Activated T-cell treated with anti-CD3 and anti-CD28 coated beads, Interleukin-2, amount 50 U/mL, for 72 hours (primary cell): ENCODE measurements at places on chromosomes 2 and 18. TPM values are rescaled to one million over a fixed set of nuclear protein-coding genes. Genes with fewer than 3 reads are reported as not detected.
A peak's percentile ranks its signal among the peaks of the same experiment; 100 is the strongest.

- H3K27ac ChIP-seq: no peak overlapping the region
- H3K36me3 ChIP-seq: no peaks in the 10 kb centered on the region
- H3K4me1 ChIP-seq: no peaks in the 10 kb centered on the region
- no peak for DNase-seq
- no peak overlapping the region for H3K4me3 ChIP-seq
- peaks cover 25% of the 10 kb centered on the region for H3K27me3 ChIP-seq
These were observed 131.5 kb downstream of the CCDC74A start for GRCh38 chr2:131659168-131659572.

- DNase-seq: no peak
- H3K4me3 ChIP-seq: no peak overlapping the region
- no peaks in the 10 kb centered on the region for H3K4me1 ChIP-seq
- H3K36me3 ChIP-seq: no peaks in the 10 kb centered on the region
- H3K27me3 ChIP-seq: no peaks in the 10 kb centered on the region
These were observed 1069.2 kb upstream of the SLC39A10 start for GRCh38 chr2:194587739-194588270.

DNA sequence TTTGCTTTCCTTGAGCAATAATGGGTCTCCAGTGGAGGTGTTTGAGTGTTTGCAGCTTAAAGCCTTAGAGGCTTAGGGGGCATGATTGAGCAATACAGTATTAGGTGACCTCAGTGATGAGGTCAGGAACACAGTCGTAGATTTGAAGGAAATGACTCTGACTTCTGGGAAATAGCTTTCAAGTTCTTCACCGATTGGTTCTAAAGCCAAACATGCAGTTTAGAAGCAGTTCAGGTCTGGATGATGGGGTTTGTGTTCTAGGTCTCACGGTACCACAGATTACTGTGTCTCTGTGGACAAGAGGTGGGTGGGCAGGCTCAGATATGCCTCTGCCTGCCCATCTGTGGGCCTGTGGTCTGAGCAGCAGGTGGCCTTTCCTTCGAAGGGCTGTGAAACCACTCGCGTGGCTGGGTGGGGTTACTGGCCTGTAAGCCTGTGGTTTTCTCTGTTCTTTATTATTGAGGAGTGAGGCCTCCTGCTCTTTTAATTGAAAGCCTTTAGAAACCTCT lies 7.8 kb downstream of the MTHFD2 start:
- H3K4me3 ChIP-seq: peak overlapping the region; percentile 90
- peak; percentile 71 for DNase-seq
- H3K4me1 ChIP-seq: peaks cover 77% of the 10 kb centered on the region
- H3K36me3 ChIP-seq: peaks cover 71% of the 10 kb centered on the region

DNA sequence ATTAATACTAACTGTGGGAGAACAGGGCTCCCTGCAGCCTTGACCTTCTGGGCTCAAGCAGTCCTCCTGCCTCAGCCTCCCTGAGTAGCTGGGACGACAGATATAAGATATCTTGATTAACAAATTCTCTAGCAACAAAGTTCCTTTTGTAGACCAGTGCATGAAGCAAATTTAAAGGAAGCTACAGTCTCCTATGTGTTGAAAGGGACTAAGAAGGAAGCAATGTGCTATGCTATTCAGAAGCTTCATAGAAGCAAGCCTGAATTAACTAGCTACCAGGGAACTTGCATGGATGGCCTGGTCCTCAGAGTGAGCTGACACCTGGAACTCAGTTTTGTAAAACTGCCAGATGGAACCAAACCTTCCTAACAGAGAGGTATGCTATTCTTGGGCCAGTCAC lies 33.2 kb downstream of the RAPH1 start:
- no peak overlapping the region for H3K4me3 ChIP-seq
- H3K4me1 ChIP-seq: peaks cover 12% of the 10 kb centered on the region
- peaks cover 7% of the 10 kb centered on the region for H3K36me3 ChIP-seq
- no peaks in the 10 kb centered on the region for H3K27me3 ChIP-seq
- no peak for DNase-seq

DNA sequence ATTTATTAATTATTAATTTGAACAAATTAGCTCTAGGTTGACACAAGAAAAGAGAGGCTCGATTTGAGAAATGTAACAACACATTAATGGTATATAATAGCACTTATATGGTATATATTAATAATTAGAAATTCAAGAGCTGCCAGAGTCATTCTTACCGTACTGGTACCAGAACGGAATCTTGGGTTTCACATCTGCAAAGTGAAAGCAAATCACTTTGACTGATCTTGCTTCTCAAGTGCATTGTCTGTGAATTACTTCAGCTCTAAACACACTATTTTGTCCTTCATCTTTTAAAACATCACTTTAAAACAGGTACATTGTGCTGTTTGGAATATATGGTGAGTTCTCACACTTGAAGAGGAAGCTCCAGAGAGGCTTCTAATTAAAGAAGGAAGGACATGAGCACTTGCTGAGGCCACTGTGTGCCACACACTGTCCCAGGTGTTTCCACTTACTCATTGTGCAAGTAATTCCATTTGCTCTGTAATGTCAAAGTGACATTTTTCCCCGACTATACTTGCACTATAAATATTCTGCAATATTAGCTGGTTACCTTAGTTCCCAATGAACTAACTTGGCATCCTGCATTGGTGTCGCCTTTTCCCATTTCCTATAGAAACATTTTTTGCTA lies 85.8 kb downstream of the PLA2R1 start:
- H3K36me3 ChIP-seq: no peaks in the 10 kb centered on the region
- H3K4me3 ChIP-seq: no peak overlapping the region
- no peaks in the 10 kb centered on the region for H3K4me1 ChIP-seq
- no peak for DNase-seq
- H3K27ac ChIP-seq: no peak overlapping the region

- no peak for DNase-seq
- peaks cover 24% of the 10 kb centered on the region for H3K4me1 ChIP-seq
- H3K36me3 ChIP-seq: no peaks in the 10 kb centered on the region
These were observed 114.9 kb downstream of the ICOS start for GRCh38 chr2:204051476-204051875.

GRCh38 chr18:11309172-11309571 lies 159.8 kb upstream of the PIEZO2 start:
- no peaks in the 10 kb centered on the region for H3K36me3 ChIP-seq
- no peaks in the 10 kb centered on the region for H3K27me3 ChIP-seq
- H3K4me1 ChIP-seq: peaks cover 9% of the 10 kb centered on the region
- no peak for DNase-seq
- no peak overlapping the region for H3K4me3 ChIP-seq

The SERPINB12 gene
- total RNA-seq: not detected

The ELOA2 gene
- not detected for total RNA-seq

The EVA1A gene
- 0.38 TPM for total RNA-seq
